ENCODE measurements at places on chromosomes 2 and 18. TPM values are rescaled to one million over a fixed set of nuclear protein-coding genes. Genes with fewer than 3 reads are reported as not detected.
A peak's percentile ranks its signal among the peaks of the same experiment; 100 is the strongest.

GRCh38 chr2:126921066-126921465, 22.4 kb downstream of the TEX51 start:
- no peak overlapping the region for H3K4me3 ChIP-seq
- peaks cover 5% of the 10 kb centered on the region for H3K27me3 ChIP-seq
- no peak for DNase-seq
- no peaks in the 10 kb centered on the region for H3K36me3 ChIP-seq

DNA sequence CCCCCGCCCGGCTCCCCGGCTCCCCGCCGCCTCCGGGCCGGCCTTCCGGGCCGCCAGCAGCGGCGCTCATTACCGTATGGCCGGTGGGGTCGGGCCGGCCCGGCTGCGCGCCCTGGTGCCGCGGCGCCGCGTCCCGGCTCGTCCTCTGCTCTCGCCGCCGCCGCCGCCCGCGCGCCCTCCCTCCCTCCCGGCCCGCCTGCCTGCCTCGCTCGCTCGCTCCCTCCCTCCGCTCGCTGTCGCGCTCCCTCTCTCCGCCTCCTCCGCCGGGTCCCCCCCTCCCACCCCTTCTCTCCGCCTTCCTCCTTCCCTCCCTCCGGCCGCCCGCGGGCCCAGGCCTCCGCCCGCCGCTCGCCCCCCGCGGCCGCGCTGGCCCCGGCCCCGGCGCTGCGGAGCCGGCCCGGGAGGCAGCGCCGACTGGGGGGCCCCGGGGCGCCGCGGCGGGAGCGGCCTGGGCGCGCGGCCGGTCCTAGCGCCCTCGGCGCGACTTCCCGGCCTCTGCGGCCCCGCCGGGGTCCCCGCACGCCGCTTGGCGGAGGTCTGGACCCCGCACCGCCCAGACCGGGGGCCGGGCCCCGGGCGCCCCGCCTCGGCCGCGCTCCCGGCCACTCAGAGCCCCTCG, at the start of gene DNMT3A:
DNMT3A (minus strand) TSS at position 173 of the 619 bp plus-strand sequence. CDS start 27,941 bp downstream, outside the sequence.
- peak; percentile 72 for DNase-seq
- H3K4me3 ChIP-seq: peak within 1 kb of the TSS; percentile 76
- peak within 1 kb of the TSS; percentile 80 for H3K27ac ChIP-seq
- peaks cover 54% of the 10 kb centered on the region for H3K4me1 ChIP-seq

Gene CNDP1
- not detected for total RNA-seq

DNA sequence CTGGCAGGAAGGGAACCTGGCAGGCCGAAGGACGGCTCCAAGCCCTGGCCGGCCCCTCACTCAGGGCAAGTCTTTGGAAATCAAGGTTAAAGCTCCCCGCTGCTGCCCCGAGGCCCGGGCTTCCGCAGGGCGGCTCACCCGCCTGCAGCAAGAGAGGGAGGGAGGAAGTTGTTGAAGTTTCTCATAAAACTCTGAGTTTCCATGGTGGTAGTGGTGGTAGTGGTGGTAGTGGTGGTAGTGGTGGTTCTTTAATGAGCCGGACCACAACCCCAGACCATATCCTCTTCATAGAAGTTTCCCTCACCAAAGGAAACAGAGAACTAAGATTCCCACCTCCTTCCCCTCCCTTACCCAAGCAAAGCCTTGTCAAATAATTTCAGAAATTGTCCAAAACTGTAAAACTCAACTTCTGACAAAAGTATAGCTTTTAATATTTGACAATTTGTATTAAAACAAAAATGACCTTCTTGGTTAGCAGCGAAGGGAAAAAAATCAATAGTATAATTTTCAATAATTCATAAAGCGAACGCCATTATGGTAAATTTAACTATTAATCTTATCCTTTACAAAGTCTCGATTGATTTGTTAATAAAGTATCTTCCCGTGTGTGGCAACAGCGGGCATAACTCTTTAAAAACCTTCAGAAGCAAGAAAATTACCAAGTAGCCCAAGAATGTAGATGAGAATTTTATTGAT, 1.5 kb upstream of the HOXD10 start:
- no peak overlapping the region for H3K4me3 ChIP-seq
- no peaks in the 10 kb centered on the region for H3K36me3 ChIP-seq

Gene HOXD13
- total RNA-seq: not detected

- no peak overlapping the region for H3K4me3 ChIP-seq
- DNase-seq: no peak
- H3K36me3 ChIP-seq: no peaks in the 10 kb centered on the region
- H3K27ac ChIP-seq: no peak overlapping the region
- H3K4me1 ChIP-seq: peaks cover under 1% of the 10 kb centered on the region
- H3K27me3 ChIP-seq: peaks cover 8% of the 10 kb centered on the region
Observed at GRCh38 chr2:25036221-25036559, 5.7 kb upstream of the EFR3B start.

- no peaks in the 10 kb centered on the region for H3K36me3 ChIP-seq
- no peak overlapping the region for H3K27ac ChIP-seq
- DNase-seq: no peak
- H3K27me3 ChIP-seq: peaks cover 39% of the 10 kb centered on the region
- no peak overlapping the region for H3K4me3 ChIP-seq
- peaks cover 8% of the 10 kb centered on the region for H3K4me1 ChIP-seq
Observed at GRCh38 chr18:61579581-61579980, 246.4 kb downstream of the CDH20 start.

Gene RANBP2
- total RNA-seq: 71.3 TPM

DNA sequence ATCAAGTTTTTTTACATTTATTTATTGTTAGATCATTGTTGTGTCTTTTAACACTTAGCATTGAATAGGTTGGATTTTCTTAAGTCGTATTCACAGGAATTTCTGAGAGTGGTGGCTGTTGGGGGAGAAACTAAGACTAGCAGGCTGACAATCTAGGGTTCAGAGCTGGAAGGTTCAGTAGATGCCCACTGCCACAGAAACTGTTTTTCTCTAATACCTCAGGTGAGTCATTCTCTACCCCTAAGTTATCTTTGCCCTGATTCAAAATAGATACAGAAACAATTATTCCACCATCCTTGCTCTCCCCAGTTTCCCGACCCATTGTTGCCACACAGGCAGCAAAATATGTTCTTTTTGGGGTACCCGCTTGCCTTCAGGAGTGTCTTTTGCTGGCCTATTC, 870.8 kb upstream of the ID2 start:
- H3K36me3 ChIP-seq: no peaks in the 10 kb centered on the region
- no peak overlapping the region for H3K27ac ChIP-seq
- DNase-seq: no peak

DNA sequence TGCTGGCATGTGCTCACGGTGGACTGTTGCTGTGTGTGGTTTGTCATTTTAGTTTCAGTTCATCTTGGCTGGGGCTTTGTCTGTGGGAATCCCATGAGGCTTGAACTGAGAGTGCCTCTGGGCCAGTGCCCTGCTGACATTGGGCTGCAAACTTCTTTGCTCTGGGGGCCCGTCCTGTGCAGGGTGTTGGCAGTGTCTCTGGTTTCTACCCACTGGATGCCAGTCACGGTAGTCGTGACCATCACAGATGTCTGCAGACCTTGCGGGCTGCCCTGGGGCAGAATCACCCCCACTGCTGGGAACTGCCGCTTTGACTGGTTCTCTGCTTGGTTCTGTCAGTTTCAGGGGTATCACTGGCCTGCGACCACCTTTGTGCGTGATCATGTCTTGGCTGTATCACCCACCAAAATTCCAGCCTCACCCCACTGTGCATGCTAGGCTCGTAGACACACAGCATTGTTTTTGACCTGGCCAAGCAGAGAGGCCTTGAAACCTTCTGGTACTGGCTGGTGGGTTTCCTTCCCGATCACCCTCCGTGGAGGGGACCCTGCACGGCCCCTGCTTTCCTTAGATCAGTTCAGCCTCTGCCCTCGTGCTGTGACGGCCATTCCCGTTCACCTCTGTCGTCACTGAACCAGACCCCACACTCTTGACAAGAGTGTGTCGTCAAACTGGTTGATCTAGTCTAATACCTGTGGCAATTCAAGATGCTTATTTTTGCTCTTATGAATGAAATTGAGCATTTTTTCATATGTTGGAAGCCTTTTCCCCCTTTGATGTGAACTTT, 57.6 kb downstream of the KCNG2 start:
- no peak overlapping the region for H3K27ac ChIP-seq
- H3K4me1 ChIP-seq: peaks cover 5% of the 10 kb centered on the region
- no peak overlapping the region for H3K4me3 ChIP-seq
- no peak for DNase-seq
- H3K36me3 ChIP-seq: no peaks in the 10 kb centered on the region
- H3K27me3 ChIP-seq: peaks cover 5% of the 10 kb centered on the region

Gene SLC9A2
- total RNA-seq: 0.18 TPM

DNA sequence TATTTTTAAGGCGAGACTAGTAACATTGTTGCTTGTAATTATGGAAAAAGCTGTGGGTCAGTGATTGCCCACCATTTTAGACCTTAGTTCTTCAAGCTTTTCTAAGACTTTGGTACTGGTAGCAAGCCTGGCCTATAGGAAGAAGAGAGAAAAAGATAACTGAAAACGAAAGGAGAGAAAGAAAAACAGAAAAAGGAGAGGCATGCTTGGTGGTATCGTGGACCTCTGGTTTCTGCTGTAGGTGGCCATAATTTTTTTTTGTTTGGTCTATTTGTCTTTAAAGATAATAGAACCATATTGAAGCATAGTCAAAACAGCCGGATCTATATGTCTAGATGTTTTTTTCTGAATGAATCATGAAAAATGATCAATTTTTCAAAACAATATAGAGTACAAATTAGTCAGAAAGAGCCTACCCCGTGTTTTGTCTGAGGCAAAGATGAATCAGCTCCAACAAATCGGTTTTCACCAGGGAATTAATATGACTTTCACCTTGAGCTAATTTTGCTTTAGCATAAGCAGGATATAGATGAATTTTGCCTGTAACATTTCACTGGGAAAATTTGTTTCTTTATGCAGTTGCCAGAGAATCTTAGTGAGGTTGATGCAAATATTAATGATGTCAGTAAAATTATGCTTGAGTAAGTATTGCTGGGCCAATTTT, 45.7 kb downstream of the CCDC85A start:
- DNase-seq: no peak
- no peaks in the 10 kb centered on the region for H3K27me3 ChIP-seq
- H3K4me3 ChIP-seq: no peak overlapping the region
- no peaks in the 10 kb centered on the region for H3K36me3 ChIP-seq

DNA sequence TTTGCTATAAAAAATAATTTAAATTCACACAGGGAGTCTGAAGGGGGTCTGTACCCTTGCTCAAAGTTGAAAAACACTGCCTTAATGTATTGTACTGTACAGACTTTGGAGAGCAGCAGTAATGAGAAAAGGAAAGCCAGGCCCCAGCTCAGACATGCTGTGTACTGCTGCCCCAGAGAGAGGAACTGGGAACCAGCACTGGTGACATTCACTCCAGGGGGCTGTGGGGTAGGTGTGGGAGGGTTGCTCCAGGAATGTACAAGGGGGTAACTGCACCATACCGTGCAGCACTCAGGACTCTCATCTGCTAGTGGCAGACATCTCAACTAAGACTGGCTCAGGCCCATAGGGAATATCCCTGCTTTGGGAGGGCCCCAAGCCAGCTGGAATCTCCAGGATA, 146.0 kb upstream of the RMP24 start:
- no peak overlapping the region for H3K27ac ChIP-seq
- peaks cover 3% of the 10 kb centered on the region for H3K4me1 ChIP-seq
- DNase-seq: no peak
- H3K27me3 ChIP-seq: peaks cover 19% of the 10 kb centered on the region

DNA sequence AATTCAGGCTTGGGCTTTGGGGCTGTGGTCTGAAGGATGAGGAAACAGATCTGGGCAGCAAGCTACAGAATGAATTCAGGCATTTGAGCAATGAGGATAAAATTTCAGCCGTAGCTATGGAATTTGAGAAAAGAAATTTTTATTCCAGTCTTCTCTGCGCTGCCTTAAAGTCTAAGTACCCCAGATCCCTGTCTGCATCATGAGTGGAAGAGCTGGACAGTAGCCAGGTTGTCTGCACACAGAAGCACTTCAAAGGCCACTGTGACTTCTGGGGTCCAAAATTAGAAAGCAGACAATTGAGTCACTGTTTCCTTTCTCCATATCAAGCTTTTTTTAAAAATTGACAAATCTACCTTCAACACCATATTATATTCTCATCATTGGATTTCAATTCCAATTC, 787.6 kb upstream of the GCFC2 start:
- H3K27ac ChIP-seq: no peak overlapping the region
- no peaks in the 10 kb centered on the region for H3K27me3 ChIP-seq
- DNase-seq: no peak
- H3K4me1 ChIP-seq: no peaks in the 10 kb centered on the region
- no peaks in the 10 kb centered on the region for H3K36me3 ChIP-seq
- H3K4me3 ChIP-seq: no peak overlapping the region

DNA sequence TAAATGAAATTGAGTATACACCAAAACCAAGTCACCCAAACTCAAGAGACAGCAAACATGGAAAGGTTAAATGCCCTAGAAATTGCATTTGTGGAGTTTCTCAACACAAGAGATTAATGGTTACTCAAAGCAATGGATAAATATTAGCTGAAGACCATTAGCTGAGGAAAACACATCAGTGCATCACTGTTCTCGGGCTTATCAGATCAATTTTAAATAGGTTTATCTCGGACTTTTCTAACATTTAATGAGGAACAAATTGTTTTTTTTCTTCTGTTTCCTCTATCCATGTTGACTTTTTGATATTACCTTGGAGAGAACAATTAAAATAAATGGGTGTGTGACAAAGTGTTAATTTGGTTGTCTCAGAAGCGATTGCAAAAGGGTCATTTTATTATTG, 105.4 kb upstream of the PIK3C3 start:
- H3K4me1 ChIP-seq: no peaks in the 10 kb centered on the region
- no peak overlapping the region for H3K27ac ChIP-seq
- H3K36me3 ChIP-seq: no peaks in the 10 kb centered on the region

DNA sequence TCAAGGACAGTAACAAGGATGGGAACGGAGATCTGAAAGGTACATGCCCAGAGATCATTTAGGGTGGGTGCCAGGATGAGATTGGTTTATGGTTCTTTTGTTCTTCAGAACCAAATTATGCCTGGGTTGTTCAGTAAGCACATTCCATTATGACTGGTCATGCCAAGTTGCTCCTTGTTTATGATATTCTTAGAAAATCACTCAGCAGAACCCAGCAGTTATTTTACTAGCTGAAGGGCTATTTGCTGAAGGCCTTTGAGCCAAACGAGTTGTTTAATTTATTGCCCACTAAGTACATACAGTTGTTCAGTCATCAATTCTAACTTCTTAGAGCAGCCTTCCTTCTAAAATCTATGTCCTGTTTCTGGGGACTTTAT, 635 bp downstream of the SLC3A1 start:
- H3K27me3 ChIP-seq: no peaks in the 10 kb centered on the region
- H3K4me1 ChIP-seq: no peaks in the 10 kb centered on the region
- H3K4me3 ChIP-seq: no peak overlapping the region
- H3K36me3 ChIP-seq: no peaks in the 10 kb centered on the region
- H3K27ac ChIP-seq: no peak overlapping the region

Gene TSGA10
- 9.2 TPM for total RNA-seq

DNA sequence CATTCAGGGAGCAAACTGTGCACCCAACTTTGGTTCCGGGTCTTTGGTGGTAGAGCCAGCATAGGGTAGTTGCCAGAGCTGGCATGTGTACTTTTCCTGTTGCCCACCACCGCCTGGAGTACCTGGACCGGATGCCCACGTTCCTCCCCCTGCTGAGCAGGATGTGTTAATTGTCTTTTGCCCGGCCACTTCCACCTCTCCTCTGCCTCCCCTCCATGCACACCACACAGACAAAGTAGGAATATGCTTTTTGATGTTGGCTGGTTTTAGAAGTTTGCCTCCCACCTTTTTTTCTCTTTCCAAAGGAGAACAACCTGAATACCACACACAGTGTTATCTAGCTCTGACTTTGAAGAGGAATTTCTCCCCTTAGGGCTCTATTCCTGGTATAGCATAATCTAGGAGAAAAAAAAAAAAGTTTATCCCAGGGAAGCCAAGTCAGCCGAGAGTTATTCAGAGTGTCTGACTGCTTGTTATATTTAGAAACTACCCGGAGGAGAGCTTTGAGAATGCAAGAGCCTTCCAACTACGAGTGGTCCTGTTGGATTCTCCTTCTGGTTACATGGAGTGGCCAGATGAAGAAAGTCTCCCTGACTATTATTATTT, 111.9 kb downstream of the SETBP1 start:
- H3K4me3 ChIP-seq: no peak overlapping the region
